Hypothalamus (tissue), 51 donors: ENCODE measurements at places on chromosomes 6 and 20.

DNA sequence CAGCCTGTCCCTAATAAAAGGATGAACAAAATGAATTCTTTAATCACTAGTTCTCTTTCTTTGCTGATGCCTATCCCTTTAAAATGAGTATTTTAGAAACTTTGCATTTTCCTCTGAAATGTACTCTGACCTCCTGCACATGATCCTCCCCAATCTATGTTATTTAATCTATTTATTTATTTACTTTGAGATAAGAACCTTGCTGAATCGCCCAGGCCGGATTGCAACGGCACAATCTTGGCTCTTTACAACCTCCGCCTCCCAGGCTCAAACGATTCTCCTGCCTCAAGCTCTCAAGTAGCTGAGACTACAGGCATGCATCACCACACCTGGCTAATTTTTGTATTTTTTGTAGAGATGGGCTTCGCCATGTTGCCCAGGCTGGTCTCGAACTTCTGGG is 27.9 kb downstream of the ADTRP start:
- no peak for DNase-seq

DNA sequence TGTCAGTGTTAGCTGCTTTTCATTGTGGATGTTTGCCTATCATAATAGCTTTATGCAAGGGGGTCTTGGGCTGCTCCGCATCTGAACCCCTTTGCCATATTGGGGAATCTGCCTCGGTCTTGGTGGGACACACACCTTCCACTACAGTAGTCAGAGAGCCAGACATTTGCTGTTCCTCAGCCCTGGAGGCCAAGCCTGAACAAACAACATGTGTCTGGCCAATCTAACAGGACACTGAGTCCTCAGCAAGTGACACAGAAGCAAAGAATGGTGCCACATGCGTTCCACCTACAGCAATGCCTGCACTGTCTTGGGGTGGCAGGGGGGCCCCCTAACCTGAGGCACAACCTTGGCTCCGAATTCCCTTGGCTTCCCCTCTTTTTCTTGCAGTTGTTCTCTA is 243.9 kb downstream of the LY86 start:
- no peak for DNase-seq

DNA sequence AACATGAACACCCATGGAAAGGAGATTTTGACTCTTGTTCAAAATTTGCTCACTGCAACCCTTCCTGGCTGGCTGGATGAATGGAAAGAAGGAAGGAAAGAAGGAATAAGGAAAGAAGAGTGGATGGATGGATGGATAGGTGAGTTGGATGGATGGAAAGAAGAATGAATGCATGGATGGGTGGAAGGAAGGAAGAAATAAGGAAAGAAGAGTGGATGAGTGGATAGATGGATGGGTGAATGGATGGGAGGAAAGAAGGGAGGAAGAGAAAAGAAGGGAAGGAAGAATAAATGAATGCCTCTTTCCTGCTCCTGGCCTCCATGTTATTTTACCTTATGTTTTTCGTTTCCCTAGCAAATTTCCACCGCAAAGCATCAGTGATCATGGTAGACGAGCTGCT is 74.2 kb upstream of the RIN2 start:
- no peak for DNase-seq

GRCh38 chr6:41957117-41957516 is 15.5 kb upstream of the CCND3 start:
- no peak for DNase-seq

GRCh38 chr6:21738180-21739094 is 144.9 kb downstream of the SOX4 start:
- no peak for DNase-seq

DNA sequence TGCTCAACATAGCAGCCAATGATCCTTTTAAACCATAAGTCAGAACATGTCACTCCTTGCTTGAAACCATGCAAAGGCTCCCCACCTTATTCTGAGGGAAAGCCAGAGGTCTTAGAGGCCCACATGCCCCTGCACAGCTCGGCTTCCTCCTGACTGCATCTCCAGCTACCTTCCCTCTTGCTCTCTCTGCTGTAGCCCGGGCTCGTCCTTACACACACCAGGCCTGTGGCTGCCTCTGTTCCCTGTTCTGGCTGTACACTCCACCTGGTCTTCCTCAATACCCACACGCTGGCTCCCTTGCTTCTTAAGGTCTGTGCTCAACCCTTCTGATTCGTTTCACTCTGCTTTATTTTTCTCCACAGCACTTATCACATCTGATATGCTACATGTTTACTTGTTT is 116.2 kb downstream of the TNFAIP3 start:
- no peak for DNase-seq

GRCh38 chr6:131295081-131295480 is 159.8 kb downstream of the AKAP7 start:
- no peak for DNase-seq

GRCh38 chr20:9149796-9150195 is 80.9 kb downstream of the PLCB4 start:
- DNase-seq: no peak

- no peak for DNase-seq
These were observed 226.9 kb downstream of the DLL1 start for GRCh38 chr6:170063851-170064602.

GRCh38 chr20:25067102-25067987 is 9.4 kb upstream of the ACSS1 start:
- DNase-seq: no peak

- no peak for DNase-seq
These were observed 11.3 kb downstream of the BHLHE23 start for GRCh38 chr20:62995481-62995880.

GRCh38 chr6:47147175-47147727 is 105.1 kb upstream of the ADGRF1 start:
- DNase-seq: no peak

DNA sequence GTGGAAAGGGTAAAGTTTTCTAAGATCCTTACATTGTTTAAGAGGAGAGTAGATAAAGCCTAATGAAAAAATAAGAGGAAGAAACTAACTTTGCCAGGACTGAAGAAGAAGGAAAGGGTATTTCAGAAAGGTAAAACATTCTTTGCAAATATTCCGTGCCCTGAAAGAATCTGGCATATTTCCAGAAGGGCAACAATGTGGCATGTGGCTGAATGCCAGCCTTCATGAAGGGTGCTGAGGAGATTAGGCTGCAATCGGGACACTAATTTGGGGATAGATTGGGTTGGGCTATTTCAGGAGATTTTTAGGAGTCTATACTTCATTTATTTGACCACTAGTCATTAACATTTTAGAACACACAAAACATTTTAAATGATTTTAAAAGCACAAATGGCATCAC is 16.2 kb upstream of the UFL1 start:
- DNase-seq: no peak

- DNase-seq: no peak
These were observed 46.0 kb downstream of the VSTM2L start for GRCh38 chr20:37948956-37949355.

DNA sequence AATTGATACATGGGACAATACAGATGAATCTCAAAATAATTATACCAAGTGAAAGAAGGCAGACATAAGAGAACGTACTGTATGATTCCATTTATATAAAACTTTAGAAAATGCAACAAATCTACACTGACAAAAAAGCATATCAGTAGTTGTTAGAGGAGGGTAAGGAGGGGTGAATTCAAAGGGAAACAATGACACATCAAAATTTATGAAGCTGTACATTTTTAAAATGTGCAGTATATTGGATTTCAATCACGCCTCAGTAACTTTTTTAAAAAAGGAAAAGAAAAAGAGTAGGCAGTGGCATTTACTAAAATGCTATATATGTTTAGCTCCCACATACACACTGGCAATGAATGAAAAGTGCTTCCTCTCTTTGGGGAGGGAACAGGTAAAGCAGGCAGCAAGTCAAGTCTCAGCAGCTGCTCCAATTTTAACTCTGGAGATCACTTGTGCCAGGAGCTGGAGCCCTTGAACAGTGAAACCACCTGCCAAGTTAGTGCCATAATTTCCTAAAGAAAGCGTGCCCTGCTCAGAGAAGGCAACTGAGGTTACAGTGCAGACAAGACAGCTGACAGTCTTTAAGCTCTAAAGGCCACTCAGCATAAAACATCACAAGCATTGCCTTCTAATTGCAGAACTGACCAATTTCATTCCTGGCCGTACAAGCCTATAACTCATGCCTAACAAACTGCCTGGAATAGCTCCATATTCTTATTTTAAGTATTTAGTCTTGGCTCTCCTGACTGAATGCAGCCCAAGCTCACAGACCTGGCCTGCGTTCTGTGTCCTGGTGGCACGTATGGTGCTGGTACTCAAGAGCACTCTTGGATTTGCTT is 10.9 kb downstream of the FKBP1A start:
- no peak for DNase-seq

DNA sequence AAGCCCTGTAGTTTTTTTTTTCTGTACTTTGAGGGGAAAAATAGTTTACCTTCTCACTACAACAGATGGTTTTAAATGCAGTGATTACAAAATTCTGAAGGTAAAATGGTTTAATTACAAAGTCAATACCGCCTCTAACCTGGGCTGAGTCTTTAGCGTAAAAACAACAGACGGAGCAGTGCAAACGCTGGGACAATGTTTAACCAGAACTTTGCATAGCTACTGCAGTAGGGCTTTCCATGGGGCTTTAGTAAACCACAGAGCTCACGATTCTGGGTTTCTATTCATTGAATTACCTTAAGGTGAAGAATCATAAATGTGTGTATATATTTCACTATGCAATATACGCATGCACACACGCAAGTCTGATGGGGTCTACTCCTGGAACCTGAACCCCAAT is 77.9 kb downstream of the RFX6 start:
- no peak for DNase-seq

DNA sequence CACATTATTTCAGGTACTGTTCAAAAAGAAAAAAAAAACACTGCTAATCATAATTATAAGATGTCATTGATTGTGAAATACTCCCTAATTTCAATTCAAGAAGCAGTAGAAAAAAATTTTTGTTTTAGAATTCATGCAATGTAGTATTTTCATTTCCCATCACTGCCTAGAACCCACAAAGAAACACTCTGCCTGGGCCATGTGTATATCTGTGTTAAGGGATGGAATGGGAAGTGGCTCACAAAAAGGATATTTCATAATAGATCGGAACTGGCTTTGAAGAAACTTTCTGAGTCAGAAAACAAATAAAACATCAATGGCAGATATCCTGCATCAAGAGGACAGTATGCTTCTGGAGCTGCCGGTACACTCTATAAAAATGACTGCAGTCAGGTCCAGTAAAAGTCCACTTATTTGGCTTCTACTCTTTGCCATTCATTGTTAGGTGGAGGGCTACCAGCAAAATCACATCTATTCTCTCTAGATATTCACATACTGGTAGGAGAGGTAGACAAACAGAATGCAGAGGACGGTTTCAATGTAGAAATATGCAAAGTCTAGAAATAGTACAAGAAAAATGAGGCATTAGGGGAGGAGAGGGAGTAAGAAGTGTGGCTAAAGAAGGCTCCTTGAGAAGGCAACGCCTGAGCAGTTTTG is 135.0 kb upstream of the TNFAIP3 start:
- DNase-seq: no peak

- no peak for DNase-seq
These were observed 105.4 kb downstream of the NCOA3 start for GRCh38 chr20:47606983-47607613.

DNA sequence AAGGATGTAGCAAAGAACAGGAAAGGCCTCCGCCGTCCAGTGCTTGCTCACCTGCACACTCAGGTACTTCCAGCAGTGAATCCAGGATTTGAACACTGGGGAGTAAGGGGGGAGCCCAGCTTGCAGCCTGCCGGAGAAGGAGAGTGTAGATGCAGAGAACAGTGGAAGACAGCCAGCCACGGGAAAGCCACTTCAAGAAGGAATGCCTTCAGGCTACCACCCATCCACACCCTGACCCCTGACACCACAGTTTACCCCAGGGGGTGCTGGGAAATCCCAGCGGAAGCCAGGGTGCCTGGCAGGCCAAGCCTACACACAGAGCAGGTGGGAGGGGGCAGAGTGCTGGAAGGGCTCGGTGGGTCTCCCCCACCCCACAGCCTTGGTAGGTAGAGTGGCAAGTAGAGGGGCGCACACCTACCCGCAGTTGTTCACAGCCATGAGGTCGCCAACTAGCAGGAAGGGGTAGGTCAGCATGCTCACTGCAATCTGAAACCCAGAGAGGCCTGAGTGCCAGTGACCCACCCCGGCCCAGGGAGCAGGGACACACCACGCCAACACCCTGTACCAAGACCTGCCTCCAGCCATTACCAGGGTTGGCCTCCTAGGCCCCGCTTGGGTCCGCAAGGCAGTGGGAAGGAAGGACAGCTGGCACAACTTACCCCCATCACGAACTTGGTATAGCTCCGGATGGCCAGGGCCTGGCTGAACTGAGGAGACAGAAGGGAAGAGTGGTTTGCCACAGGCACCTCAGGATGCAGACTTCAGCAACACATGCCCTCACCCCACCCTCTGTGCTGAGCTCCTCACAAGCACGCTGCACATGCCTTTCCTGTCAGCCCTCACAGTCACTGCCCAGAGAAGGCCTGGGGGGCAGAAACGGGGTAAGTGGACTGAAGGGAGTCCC is 15.7 kb downstream of the PI16 start:
- DNase-seq: no peak

GRCh38 chr6:63708631-63709030 is 73.0 kb downstream of the PHF3 start:
- DNase-seq: no peak

- DNase-seq: no peak
These were observed 35.3 kb downstream of the NEDD9 start for GRCh38 chr6:11197175-11197536.

DNA sequence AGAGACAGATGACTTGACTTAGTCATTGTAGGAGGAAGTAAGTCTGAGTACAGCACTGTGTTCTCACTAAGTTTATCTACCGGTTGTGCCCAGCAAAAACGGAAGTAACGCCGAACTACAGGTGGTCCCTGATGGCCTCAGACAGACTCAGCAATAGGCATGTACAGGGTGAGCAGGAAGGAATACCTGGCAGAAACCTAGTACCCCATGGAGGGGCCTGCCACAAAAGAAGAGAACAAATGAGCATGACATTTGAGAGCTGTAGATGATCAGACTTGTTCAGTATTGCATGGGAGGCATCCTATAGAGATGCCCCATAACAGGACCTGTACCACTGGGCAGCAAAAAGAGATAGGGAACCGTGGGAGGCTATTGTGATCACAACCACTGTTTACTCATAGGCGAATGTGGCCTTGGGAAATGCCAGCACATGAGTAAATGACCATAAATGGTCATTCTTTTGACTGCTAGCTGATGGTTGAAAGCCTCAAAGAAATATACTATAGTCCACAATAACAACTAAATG is 106.4 kb upstream of the TAB2 start:
- no peak for DNase-seq

DNA sequence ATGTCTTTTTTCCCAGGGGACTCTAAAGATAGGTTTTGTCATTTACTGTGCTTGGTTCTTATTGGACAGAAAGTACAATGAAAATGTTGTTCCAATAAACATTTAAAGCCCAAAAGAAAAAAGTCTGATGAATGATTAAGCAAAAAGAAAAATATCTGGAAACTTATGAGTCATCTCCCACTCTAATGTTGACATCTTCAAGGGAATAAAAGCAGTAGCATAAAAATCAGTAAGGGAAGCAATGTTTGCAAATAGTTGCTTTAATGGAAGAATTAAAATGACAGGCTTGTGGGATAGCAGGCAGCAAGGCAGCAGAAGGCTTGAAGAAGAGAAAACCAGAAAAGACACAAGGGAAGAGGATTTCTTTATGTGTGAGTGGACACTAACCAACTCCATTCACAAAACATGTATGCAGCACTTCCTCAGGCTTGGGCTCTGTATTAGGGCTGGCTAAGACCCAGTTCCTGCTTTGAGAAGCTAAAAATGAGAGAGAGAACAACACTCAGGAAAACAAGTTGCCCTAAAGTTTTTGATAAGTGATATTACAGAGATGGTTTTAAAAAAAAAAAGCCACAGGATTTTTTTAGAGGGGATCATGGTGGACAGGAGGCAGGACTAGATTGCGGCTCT is 263.2 kb upstream of the NT5E start:
- no peak for DNase-seq
